IPS DF 19.7 (cell line): ENCODE measurements at places on chromosomes 5 and 9.

DNA sequence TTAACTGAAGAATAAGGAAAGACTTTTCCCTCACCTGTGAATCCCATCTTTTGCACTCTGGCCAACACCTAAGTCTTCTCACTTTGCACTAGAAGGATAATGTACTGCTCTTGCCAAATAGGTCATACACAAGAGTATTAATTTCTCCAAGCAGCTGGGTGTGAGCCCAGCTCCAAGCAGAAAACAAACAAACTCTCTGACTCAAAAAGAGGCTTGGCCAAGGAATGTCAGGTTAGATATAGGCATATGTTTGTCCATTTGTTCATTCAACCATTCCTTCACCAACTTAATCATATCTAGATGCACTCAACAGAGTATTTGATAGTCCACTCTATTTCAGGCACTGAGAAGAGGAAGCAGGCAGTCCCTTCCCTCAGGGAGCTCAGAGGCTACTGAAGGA is 84.4 kb downstream of the HTR4 start:
- no peak for DNase-seq

DNA sequence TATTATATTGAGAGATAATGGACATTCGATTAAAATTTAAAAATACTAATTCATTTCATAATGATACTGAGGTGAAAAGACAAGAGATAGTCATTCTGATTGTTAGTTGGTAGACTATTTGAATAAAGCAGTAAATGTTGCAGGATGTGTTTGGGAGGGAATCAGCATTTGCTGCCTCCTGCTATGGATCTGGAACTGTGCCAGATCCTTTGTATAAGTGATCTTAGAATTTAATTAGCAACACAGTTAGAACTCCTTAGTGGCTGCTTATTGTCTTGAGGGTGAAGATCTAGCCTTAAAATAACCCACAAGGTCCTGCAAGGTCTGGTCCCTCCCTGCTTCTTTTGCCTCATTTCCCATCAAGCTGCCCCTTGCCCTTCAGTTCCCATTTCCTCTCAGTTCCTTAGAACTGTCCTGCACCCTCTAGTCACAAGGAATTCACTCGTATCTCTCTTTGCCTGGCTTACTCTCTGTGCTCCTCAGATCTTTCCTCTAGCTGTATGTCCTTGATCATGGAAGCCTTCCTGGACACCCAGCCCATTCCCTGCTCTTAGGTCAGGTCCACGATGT is 12.5 kb downstream of the LECT2 start:
- no peak for DNase-seq

DNA sequence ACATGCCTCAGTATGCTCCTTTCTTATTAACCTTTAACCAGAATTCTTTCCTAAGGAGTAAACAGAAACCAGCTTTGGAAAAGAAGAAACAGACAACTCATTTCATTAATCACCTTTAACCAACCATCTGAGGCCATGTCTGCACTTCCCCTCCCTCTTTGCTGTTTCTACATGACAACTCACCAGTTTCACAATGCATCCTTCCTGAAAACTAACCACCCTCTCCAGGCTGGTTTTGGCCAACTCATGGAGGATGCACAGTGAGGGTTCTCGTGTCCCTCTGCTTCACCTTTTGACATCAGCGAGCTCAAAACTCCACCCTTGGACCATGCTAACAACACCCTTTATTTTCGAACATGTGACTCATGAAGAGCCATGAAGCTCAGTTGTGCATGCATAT is 244.1 kb downstream of the ELAVL2 start:
- no peak for DNase-seq

GRCh38 chr5:115831163-115831768 is 10.1 kb downstream of the ATG12 start:
- no peak for DNase-seq

- no peak for DNase-seq
Measured at GRCh38 chr5:126896170-126896702, 119.3 kb downstream of the LMNB1 start.
